ENCODE measurements at places on chromosomes 6 and 20.

DNA sequence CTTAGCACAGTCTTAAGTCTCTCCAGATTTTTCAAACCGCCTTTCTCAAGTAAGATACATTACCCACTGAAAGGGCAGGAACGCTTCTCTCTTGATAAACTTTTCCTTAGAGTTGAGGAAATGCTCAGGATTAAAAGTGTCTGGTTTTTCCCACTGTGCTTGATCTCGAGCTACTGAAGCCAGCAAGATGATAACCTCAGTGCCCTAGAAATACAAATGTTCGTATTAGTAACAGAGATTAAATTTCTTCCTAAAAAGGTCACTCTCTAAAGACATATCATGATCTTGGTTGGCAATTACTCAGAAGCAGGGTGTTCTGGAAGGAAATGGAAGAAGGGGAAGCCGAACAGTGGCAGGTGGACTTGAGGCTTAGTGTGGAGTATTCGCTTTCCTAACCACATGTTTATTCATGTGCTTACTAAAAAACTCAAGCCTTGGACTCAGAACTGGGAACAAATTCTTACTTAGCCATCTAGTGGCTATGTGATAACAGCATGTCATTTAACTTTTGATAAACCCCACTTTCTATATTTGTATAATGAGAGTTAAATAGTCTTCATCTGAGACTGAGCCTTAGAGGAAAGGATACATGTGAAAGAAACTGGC is 20.1 kb downstream of the C6orf141 start:
- DNase-seq = no peak

DNA sequence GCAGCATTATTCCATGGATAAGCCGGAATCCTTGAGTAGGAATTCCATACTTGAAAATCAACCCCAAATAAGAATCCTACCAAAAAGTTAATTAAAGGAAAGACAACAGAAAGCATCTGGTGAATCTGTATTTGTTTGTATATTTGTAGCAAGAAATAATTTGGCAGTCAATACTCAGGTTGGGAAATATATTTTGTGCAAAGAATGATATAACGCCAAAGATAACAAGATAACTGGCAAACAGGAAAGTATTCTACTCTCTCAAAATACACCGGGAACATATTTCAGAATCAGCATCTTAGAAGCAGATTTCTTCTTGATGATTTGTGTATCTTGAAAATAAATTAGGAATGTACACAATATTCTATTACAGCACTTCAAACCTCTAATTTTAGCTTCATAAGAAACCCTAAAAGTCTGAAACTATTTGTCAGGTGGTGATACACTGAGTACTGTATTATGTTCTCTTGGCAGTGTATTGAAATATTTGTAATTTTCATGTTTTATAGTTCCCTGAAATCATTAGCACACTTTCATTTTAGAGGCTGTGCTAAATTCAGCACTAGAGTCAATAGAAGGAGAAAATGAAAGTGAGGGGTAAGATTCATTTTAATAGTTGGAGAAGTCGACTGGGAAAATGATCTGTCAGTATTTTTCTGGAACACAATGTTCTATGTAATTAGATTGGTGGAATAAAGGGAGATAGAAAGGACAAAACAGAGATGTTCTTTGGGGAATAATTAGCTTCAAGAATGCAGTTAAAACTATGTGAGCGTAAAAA is 879.7 kb upstream of the GJE1 start:
- no peak for DNase-seq

DNA sequence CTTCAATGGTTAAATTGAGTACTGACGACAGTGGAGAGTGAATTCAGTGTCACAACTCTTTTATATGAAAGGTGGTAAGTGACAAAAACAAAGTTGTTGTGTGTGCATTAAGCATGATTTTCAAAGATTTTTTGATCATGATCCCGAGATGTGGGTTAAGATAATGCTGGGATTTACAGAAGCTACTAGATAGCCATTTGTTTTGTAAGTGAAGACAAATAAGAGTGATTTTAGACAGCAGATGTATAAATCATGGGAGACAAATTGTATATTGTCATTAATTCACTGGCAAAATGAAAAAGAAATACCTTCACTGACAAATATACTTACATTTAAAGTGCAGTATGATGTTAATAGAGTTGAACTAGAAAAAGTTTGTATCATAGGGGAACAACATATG is 6.1 kb downstream of the ADGRB3 start:
- no peak for DNase-seq

- DNase-seq = no peak
Measured at GRCh38 chr20:41005361-41005729, 23.3 kb upstream of the TOP1 start.

- no peak for DNase-seq
Measured at GRCh38 chr6:27679308-27679963, 206.5 kb upstream of the ZNF184 start.

DNA sequence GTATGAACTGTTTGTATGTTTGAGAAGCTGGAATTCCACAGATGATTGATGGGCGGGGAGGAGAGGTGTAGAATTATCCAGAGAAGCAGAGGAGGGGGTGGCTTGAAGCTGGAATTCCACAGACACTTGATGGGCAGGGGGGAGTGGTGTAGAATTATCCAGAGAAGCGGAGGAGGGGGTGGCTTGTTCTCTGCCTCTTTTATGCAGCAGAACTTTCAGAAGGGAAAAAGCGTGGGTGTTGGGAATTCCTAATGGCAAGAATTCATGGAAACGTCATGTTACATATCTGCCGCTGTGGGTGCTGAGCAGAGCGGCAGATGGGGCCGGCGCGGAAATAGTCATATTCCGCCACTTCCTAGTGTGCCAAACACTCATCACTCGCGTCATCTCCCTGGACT is 167.9 kb upstream of the KCNG1 start:
- no peak for DNase-seq

- DNase-seq = no peak
Measured at GRCh38 chr6:169934699-169935347, 183.4 kb downstream of the ERMARD start.

GRCh38 chr6:45801471-45802289 is 214.0 kb downstream of the CLIC5 start:
- DNase-seq = no peak

GRCh38 chr6:16635810-16636602 is 125.3 kb downstream of the ATXN1 start:
- DNase-seq = no peak

GRCh38 chr6:32190911-32191677 is 1.1 kb upstream of the PBX2 start:
- no peak for DNase-seq

DNA sequence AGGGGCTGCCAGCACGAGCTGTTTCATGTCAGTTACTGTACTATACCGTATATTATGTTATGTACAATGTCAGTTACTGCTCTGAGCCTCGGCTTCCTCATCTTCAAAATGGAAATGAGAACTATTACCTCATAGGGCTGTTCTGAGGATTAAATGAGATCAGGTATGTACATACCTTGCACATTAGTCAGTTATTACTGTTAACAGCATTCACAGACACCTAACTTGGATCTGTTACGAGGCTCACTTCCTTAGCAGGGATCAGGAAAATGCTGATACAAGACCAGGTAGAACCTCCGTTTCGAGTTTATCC is 69.7 kb upstream of the TBC1D7 start:
- DNase-seq = no peak

- no peak for DNase-seq
Measured at GRCh38 chr6:124887872-124888580, 74.2 kb upstream of the RNF217 start.

DNA sequence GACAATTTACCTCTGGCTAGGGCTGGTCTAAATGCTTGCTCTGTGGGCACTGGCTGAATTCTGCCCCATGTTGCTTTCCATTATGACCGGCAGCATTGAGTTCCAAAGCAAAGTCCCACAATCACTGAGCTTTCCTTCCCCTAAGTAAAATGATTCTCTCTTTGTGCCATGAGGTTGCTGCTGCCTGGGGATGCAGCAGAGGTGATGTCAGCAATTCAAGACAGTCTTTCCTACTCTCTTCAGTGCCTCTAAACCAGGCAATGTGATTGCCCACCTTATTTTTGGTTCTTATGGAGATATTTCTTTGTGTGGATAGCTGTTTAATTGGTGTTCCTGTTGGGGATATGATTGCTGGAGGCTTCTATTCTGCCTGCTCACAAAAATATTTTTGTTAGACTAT is 1043.9 kb upstream of the EPHA7 start:
- no peak for DNase-seq

GRCh38 chr6:108884211-108885059 is 36.2 kb downstream of the ARMC2 start:
- no peak for DNase-seq

DNA sequence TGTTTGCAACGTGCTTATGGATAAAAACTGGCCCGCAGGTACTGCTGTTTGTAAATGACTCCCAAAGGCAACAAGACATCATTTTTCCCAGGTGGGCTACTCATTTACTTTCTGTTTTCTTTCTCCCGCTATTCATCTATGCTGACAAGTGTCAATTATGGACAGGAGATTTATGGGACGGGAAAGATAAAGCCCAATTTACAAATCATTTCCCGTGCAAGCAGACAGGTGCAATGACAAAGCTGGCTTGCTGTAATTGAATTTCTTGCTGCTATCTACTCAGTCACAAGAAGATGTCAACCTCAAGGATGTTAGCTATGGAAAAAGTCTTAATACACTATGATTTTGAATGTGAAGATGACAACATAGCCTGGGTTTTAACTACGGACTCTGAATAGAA is 125.5 kb downstream of the EPHA7 start:
- no peak for DNase-seq

DNA sequence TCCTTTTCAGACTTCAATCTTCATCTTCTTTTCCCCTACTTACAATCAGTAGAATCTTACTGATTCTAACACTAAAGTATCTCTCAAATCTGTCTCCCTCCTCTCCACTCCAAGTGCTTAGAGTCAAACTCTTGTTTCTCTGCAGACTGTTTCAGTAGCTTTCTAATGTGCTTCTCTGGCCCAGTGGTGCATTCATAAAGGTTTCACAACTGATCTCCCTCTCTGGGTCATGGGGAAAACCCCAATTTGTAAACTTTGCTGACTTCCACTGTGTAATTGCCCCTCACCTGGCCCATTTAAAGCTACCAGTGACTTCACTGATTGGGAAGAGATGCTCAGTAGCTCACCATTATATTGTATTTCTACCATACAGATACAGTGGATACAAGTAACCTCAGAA is 183.6 kb downstream of the FAXC start:
- no peak for DNase-seq

DNA sequence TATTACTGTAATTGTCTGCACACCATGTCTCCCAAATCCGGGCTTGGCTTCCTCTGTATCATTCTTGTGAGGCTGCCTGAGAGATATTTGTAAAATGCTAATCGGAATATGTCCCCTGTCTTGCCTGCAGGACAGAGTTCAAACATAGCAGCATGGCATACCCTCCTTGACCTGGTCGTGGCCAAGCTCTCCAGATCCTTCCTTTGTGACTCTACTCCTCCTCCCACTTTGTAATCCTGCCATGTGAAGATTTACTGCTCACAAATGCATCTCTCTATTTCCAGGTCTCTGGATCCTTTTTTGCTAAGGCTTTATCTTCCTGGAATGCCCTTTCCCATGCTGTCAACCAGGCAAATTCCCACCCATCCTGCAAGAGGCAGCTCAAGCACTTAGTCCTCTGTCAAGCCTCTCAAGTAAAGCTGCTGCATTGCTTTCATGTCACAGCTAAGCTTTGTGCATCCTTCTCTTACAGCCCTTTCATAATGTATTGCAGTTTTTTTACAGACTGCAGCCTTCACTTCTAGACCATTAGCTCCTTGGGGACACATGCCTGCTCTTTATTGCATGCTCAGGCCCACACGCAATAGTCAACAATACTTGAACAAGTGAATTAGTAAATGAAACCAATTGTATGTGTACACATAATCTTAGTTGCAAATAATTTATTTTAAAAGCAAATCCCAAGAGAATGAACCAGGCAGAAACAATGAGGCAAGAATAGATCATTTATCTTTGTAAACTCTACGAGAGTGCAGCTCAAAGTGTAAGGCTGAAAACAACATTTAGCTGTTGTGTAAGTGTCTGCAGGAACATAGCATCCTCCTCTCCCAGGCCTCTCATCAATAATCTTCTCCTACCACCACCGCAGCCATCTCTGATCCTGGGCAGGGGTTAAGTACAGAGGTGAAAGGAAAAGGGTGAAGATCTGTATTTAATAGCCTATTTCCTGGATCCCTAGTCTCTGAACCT is 45.8 kb downstream of the HIVEP2 start:
- DNase-seq = no peak

DNA sequence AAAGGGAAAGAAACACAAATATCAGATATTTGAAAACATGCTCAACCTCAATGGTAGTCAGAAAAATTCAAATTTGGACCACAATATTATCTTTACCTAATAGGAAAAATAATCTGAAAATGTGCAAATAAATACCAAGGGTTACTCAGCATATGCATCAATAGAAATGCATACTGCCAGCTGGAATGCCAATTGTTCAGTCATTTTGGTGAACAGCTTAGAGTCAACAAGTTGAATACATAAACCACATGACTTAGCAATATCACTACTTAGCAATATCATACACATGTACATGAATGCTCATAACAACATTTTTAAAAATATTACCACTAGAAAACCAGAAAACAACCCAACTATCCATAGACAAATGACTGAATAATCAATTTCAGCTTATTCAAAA is 212.7 kb downstream of the PTPRK start:
- DNase-seq = no peak

- no peak for DNase-seq
Measured at GRCh38 chr6:44569131-44569530, 181.6 kb downstream of the CDC5L start.

- DNase-seq = no peak
Measured at GRCh38 chr6:5084781-5085647, at the start of gene PPP1R3G. PPP1R3G (plus strand) TSS chr6:5085341; CDS start chr6:5085486, 145 bp downstream.

- DNase-seq = no peak
Measured at GRCh38 chr6:123520217-123520616, 116.5 kb downstream of the TRDN start.

DNA sequence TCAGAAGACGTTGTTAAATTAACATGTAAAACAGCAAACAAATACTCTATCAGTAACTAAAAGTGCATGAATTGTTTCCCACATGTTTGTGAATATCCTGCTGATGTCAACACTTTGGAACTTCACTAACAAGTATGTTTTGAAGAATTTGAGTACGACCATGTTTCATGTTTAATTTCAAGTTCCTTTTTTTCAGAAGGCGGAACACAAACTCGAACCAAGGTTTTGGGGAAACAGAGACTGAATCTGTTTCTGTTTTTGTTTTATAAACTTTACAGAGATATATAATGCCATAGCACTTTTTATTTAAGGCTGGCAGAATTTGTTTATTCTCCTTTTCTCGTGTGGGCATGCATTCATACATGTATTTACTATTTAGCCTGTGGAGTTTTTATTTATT is 509.3 kb upstream of the CITED2 start:
- no peak for DNase-seq

- DNase-seq = no peak
Measured at GRCh38 chr6:41092421-41093140, 19.8 kb downstream of the NFYA start.

GRCh38 chr20:16580147-16580546 is 6.9 kb upstream of the KIF16B start:
- no peak for DNase-seq
